Activated CD8-positive, alpha-beta memory T cell treated with anti-CD3 and anti-CD28 coated beads for 4 hours (primary cell): ENCODE measurements at places on chromosomes 3 and 15.

- no peak for DNase-seq
Measured at GRCh38 chr3:165751637-165752036, 85.6 kb downstream of the BCHE start.

GRCh38 chr3:57434041-57434440 is 110.1 kb downstream of the DNAH12 start:
- no peak for DNase-seq

GRCh38 chr15:71079208-71080044 is 35.8 kb upstream of the THSD4 start:
- no peak for DNase-seq

- DNase-seq, result no peak
Measured at GRCh38 chr3:125213946-125214542, 1.5 kb upstream of the SLC12A8 start.

DNA sequence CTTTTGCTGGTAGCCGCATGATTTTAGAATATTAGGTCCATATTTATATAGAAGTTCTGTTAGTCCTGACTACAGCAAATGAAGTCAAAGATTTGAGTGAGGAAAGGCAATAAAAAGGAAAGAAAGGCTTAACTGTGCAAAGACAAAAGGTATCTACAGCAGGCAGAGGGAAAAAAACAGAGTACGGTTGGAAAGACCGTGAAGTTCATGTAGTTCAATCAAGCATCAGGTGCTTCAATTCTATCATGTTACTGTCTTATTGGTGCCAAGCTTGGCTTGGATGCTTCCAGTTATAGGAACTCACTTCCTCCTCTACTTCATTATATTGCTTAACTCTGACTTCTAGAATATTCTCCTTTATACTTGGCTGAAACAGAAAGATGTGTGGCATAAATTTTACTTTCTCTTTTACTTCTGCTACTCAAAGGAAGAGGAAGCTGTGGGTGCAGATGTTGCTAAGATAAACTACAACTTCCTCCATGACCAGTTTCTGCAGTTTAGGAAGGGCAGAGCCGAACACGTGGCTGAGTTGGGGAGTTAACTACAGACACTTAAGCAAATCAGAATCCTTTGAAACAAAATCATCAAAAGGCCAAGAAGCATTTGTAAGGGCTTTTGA is 72.6 kb upstream of the ZBED2 start:
- peak; percentile 44 for DNase-seq

- DNase-seq, result no peak
Measured at GRCh38 chr3:7874116-7874515, 627.5 kb upstream of the LMCD1 start.

DNA sequence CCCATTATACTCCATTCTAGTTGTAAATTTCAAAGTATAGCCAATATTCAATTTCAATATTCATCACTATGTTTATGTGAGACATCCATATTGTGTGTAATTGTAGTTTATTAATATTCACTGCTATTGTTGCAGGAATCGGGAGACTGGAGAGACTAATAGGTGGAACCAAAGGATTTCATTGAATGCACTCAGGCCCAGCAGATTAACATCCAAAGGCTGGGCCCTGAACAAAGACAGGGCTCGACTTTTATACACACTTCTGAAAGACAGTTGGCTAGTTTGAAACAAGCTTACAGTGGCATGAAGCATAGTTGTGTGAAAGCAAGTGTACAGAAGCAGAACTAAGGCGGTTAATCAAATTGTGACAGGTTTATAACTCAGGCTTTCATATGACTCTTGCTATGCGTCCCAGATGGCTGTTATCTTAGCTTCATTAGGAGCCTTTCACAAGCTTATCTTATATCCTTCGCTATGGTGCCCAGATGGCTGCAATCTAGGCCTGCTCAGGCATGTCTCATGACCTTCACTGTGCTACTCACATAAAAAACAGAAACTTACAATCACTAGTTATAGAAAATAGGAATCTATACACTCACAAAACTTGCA is 1038.8 kb upstream of the EPHA6 start:
- no peak for DNase-seq

GRCh38 chr3:188124184-188124583 is 29.8 kb upstream of the LPP start:
- DNase-seq, result no peak

GRCh38 chr15:76065245-76065644 is 5.5 kb downstream of the TMEM266 start:
- no peak for DNase-seq

DNA sequence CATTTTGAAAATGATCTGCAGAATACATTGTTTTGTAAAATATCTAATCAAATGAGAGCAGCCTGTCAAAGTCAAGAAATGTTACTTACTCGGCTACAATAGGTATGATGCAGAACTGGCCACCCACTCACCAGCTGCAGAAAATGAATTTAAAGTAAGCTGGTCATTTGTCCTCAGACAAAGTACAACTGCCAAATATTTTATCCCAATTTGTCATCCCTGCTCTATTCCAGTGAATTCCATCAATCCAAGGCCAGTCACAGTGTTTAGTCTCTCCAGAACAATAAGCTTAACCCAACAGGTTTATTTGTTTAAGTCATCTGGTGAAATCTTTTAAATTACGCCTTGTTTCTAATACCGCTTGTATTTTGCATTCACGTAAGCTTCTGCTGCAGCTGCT is 46.6 kb upstream of the TCF12 start:
- DNase-seq, result no peak

- no peak for DNase-seq
Measured at GRCh38 chr15:41661078-41661517, 893 bp downstream of the MGA start.

DNA sequence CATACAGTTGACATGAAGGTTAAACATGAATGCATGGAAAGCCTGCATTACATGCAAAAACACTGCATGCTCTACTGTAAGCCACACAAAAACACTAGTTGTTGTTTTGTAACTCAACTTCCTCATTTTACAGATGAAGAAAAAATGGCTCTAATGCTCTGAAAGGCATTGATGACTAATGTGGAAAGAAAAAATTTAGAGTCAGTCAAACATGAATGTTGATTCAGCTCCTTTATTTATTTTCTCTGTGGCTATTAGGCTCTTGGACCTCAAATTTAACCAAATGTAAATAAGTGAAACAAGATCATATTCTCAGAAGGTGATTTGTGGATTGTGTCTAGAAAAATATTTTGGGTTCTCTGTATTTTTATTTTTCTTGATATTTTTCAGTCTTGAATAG is 336.7 kb upstream of the ZNF717 start:
- DNase-seq, result no peak

GRCh38 chr15:66515901-66516322 is 10.8 kb downstream of the ZWILCH start:
- DNase-seq, result no peak

- no peak for DNase-seq
Measured at GRCh38 chr3:149726716-149727407, 25.4 kb downstream of the COMMD2 start.

DNA sequence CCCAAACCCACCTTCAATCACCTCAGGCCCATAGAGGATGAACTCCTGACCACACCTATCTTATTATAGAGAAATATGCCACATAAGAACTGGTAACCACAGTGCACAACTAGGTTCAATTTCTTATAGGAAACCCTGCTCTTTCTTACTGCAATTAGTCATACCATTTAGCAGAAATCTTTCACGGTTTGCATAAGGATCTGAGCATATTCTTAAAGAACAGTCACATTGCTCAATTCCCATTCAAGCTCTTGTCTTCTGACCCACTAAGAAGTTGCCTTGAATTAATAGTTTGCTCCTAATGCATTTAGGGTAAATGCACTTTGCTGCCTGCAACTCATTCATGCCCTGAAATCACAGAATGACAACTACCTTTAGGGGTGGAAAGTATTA is 9.2 kb downstream of the ERC2 start:
- DNase-seq, result no peak

DNA sequence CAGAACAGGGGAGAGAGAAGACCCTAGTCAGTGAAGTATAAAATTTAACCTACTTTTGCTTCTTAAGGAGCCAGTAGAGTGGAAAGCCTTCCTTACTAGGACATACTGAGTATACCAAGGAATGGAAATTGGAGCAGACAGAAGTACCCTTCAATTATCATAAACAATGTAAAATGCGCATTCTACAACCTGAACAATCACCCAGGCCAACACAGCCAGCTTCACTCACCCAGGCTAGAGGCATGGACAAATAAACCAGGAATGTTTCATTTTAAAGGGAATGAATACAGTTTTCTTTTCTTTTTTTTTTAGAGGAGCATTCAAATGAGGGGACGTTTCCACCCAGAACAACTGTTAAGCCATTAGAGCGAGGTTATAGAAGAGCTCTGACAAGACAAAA is 41.9 kb upstream of the PLXND1 start:
- DNase-seq, result no peak

- no peak for DNase-seq
Measured at GRCh38 chr3:144652573-144652972, 681.0 kb downstream of the DIPK2A start.

- no peak for DNase-seq
Measured at GRCh38 chr3:58064923-58065638, 56.9 kb downstream of the FLNB start.

DNA sequence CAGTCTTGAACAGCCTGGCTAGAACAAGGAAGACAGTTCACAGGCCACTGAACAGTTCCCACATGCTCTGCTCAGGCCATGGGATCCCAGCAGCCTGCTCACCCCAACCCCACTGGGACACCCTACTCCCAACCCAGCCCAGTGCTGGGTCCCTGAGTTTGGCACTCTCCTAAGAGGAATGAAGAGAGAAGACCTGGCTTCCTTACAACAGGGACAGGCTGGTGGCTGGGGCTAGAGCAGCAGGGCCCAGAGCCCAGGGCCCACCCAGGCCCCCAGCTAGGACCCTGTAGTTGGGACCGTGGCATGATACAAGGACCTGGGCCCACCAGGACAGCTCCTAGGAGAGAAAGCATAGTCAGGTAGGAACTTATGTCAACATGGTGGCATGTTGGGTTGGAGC is 43.4 kb downstream of the SEMA3G start:
- no peak for DNase-seq

DNA sequence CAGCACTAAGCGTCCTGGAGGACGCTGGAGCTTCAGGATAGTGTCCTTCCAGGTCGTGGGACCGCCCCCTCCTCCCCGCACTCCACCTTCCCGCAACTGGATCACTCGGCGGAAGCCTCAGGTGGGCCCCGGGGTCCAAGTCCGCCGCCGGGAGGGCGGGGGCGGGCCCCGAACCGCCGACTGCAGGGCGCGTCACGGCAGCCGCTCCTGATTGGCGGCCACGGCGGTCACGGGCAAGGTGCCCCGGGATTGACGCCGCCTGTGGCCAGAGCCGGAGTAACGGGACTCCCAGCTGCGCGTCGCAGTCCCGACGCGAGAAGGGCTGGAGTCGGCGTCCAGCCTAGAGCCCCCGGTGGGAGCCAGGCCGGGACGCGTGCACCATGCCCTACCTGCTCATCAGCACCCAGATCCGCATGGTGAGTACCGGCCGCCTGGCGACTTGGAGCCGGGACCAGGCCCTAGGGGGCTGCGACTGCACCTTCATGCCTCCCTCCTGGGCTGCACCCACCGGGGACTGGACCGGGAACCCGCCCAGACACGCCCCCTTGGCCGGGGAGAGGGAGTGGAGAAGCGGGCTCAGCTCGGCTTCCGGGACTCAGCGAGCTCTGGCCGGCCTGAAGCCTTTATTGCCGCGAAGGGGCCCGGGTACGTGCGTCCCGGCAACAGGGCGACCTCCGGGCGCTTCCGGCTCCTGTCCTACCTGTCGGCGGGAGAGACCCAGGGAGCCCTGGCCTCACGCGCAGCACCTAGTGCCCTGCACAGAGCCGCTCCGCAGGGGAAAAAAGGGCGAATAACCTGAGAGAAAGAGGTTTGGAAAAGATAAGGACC is at the start of gene GCHFR:
GCHFR (plus strand) TSS at position 268 of the 828 bp plus-strand sequence; CDS start at position 381, 113 bp downstream.
- peak; percentile 38 for DNase-seq

DNA sequence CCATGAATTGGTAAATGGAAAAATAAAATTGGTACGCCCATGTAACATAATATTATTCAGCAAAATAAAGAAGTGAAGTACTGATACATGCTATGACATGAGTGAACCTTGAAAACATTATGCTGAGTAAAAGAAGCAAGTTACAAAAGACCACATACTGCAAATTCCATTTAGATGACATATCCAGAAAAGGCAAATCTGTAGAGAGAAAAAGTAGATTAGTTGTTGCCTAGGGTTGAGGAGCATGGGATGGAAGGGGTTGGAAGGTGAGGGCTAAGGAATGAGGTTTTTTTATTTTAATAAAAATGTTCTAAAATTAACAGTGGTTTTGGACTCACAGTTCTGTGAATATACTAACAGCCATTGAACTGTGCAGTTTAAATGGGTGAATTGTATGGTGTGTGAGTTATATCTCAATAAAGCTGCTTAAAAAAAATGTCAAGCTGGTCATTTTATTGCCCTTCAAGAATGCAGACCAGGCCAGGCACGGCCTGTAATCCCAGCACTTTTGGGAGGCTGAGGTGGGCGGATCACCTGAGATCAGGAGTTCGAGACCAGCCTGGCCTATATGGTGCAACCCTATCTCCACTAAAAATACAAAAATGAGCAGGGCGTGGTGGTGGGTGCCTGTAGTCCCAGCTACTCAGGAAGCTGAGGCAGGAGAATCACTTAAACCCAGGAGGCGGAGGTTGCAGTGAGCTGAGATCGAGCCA is 8.1 kb upstream of the DLG1 start:
- DNase-seq, result no peak

DNA sequence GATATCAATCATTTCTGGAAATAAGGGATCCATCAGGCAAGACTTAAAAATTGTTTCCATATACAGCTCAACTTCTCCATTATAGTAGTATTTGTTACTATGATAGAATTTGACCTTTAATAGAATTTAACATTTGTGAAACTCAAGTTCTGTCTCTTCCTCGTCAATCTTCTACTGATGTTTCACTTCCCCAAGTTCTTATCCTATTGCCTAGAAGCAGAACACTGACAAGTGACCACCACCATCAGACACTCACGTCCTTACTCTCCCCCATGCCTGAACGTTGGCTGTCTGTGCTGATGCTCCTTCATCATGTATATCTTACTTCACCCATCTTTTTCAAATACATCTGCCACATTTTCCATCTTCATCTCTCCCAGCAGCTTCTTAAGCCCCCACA is 26.6 kb upstream of the TAFA4 start:
- no peak for DNase-seq

DNA sequence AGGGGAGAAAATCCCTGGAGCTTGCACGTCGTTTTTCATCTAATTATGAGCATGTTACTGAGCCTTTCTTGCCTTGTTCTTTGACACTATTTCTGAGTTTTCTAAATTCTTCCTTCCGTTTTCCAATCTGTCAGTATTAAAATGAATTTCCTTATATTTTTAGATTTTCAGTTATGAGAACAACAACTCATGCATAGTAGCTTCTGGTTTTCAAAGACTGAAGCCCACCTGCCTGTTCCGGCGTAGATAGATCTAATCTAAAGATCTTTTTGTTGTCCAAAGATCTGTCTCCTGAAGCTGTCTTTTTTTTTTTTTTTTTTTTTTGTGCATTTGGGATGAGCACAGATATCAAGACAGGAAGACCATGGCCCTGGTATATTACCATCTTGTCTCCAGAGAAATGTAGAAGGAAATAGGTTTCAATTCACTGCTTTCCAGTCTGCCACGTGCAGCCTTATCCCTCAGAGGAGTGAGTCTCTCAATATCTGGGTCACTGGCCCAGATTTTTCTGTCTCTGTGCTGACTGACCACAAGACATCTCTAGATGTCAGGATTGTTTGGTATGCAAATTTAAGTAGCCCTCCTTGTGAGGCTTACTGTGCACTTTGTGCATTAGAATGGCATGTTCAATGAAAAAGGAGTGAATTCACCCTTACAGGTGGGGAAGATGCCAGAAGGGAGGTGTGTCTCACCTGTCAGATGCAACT is 222.3 kb upstream of the TMC3 start:
- no peak for DNase-seq

- no peak for DNase-seq
Measured at GRCh38 chr3:65412588-65412987, 626.1 kb downstream of the MAGI1 start.
